ENCODE measurements at places on chromosomes 1 and 21.

DNA sequence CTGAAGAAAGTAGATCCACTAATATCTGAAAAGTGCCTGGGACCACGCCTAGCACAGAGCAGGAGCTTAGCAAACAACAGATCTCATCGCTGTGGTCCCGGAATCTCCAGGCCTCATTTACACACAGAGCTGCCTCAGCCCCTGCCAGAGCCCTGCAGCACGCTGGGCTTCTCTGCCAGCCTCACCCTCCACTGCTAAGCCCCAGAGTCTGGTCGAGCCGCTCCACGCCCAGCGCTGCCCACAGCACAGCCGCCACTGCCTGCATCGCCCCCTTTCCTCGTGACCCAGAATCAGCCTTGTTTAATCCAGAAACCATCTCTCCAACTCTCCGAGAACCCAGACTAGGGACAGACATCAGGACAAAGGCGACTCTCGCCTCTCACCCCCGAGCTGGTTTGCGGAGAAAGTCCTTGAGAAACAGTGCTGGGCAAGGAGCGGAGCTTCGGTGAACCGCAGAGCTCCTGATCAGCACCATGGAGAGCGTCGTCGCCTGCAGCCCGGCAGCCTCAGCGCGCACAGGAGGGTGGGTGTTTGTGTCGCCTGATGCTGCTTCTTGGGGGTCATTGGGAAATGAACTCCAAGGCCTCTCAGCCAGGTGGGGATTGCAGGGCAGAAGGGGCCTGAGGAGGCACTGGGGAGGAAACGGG, 145.1 kb downstream of the NPHP4 start:
- no peak for DNase-seq

DNA sequence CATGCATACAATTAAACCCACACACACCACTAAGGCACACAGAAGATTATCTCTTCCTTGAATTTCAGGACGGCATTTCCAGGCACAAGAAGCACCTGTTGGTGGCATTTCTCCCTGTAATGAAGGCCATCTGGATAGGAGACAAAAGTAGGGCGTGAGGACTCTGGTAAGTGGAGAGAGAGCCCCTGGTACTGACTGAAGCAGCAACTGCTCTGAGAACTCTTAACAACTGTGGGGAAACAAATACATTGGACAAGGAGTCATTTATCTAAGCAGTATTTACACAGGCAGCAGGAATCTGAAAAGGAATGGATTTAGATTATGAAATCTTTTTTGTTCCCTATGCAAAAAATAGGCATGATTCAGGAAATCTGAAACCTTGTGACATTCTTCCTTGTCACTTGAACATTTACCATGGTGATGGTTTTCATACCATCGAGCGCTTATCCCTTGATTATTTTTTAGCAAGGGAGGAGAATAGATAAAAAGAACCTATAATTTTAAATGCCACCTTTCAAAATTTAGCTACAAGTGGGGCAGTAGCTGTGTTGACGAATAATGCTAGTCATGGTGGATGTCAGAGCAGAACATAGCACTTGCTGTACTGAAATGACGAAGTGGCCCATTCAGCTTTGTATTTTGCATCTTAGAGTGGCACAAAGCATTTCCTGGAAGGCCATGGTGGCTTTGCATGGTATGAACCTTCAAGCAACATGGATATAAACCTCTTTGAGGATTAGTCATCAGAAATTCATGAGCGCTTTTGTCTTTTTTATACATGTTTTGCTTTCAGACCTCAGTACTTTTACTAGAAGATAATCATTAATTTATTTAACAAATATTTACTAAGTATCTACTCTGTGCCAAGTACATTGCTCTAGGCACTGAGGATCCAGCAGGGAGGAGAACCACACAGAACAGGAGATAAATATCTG, 362.0 kb downstream of the ADGRL2 start:
- DNase-seq, result no peak

DNA sequence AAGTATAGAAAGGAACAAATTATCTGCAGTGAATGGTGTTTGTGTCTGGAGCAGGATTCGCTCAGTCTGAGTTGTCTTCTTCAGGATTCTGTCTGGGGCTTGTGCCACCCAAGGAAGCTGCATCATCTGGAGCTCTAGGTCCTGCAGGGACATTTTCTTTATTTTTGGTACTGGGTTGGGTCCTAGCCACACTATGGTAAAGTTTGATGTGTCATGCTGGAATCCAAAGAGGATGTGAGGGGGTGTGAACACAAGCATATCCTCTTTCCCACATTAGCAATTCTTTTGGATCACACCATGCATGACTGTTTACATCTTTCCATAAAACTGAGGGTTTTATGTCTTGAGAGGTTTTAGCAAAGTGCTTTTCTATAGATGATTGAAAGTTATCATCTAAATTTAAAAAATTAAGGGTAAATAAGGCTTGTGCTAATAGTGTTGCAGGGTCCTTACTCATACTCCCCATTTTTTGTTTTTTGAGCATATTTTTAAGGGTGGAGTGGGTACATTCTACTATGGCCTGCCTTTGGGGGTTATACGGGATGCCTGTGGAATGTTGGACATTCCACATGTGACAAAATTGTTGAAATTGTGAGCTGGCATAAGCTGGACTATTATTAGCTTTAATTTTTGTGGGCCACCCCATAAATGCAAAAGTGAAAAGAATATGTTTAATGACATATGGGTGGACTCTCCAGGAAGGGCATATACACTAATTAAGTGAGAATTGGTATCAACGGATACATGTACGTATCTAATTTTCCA, 152.0 kb upstream of the HMCN1 start:
- no peak for DNase-seq

GRCh38 chr1:185720633-185721272, 13.4 kb upstream of the HMCN1 start:
- DNase-seq, result no peak

- DNase-seq, result no peak
Measured at GRCh38 chr1:34199927-34200326, 23.2 kb downstream of the C1orf94 start.

DNA sequence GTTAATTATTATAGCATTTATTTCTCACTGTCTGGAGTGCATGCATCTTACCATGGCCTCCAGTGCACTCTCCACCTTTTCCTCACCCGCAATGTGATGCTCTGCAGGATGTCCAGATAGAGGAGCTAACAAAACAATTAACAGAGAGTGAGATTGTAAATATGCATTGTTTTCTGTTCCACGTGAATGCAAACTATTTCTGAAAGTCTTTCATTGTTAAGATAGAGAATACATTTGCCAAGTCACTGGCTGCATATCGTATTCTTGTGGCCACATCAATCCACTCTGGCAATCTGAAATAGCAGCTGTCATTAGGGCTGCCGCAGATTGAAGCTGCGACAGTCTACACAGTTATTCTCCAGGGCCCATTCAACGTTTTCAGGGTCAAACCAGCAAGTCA, 143.8 kb downstream of the DUSP10 start:
- no peak for DNase-seq

- DNase-seq, result no peak
Measured at GRCh38 chr1:3368711-3369445, 85.6 kb upstream of the ARHGEF16 start.

DNA sequence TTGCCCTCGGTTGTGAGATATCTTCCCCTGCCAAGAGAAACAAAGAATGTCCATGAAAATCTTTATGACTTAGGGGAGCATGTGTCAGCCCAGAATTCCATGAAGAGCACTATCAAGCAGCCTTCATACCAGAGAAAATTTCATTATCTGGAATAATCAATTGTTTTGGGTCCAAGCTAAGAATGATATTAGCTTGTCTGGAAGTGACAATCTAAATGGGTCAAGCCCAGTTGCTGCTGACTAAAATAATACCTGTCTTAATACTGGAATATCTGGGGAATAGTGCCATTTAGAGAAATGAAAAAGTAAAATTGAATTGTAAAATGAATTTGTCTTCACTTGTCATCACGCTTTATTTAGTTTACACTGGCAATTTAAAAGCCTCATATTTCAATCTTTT, 407.4 kb downstream of the PLA2G4A start:
- DNase-seq, result no peak

GRCh38 chr1:106952776-106953175, 103.7 kb upstream of the PRMT6 start:
- no peak for DNase-seq

- DNase-seq, result peak; percentile 56
Measured at GRCh38 chr1:16013220-16013907, 4.5 kb downstream of the HSPB7 start.

GRCh38 chr1:27428316-27429028, 36.0 kb downstream of the GPR3 start:
- peak; percentile 28 for DNase-seq

DNA sequence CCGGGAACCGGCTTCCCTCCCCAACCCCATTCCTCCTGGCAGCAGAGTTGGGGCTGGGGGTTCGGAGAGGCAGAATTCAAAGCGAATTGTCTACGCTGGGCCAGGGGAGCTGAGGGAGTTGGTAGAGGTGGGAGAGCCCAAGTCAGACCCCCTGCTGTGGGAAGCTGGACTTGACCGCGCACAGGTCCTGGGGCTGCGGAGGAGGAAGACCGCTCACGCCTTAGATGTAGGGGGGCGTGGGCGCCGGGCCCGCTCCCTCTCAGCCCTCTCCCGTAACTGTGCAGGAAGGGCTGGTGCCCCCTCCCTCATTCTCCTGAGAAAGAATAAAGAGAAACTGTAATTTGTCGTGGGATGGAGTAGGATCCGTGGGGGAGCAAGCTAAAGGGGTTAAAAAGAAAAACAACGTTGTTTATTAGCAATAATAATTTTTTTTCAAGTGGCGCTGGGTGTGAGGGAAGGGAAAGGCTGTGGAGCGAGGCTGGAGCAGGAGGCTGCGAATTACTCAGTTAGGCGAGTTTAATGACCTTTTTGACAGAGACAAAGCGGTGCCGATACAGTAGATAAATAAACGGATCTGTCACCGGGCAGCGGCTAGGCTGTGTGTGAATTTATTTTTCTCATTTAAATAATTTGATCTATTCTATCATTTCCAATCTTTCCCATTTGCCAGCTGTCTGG, 838 bp upstream of the GRIK3 start:
- DNase-seq, result no peak

DNA sequence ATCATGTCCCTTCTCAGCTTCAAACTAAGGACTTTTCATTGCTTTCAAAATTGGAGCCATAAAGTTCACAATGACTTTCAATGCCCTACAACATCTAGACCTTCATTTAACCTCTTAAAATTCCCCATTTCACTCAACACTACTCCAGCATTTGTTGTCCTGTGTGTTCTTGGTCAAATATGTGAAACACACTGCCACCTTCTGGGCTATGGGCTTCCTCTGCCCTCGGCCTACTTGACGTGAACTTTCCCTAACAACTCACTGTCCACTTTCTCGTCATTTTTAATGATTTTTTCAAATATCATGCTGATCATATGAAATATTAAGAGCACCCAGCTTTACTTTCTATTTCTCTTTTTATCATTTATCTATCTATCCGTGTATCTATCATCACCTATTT, 2018.4 kb downstream of the NCAM2 start:
- DNase-seq, result no peak

DNA sequence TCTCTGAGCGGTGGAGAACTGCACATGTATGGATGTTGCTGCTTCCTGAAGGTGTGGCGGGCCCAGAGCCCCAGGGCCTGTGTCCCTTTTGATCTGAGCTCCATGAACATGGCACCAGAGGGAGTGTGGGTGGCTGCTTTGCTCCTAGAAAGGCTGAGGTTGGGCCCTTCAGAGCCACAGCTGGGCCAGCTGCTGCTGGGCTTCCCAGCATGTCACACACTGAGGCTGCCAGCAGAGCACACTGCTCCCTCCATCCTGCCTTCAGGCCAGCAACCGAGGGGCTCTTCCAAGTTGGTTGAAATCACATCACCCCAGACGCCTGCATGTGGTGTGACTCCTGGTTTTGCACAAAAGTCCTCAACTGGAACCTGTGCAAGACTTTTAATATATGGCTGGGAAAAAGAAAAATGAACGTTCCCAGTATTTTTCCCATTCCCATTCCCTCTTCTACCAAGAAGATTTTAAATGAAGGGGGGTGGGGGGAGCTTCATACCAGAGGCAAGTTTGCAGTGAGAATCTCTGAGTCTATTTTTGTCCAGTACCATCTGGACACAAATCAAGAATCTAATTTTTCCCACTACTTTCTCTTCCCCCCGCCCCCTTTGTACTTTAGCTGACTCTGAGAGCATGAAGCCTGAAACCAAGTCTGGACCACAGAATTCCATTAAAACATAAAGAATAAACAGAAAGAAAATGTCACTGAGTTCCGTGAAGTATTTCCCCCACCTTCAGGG, 26.2 kb upstream of the NGF start:
- DNase-seq, result no peak

DNA sequence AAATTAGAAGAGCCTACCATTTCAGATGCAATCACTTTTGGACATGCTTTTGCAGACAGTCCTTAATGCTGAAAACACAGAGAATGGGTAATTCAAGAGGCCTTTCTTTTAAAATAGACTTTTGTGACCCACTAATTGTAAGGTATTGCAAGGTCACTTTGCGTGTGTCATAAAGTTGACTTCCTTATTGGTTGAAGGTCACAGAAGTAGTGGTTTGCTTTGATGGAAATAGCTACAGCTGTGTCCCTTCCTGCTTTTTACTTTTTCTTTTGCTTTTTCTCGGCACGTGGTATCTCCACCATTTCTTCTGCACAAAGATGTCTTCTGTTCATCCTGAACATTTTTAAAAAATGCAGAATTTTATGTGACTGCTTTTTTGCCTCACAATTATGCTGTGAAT, 146.8 kb downstream of the DYRK1A start:
- no peak for DNase-seq

- DNase-seq, result no peak
Measured at GRCh38 chr1:107124694-107125093, 16.1 kb upstream of the NTNG1 start.

DNA sequence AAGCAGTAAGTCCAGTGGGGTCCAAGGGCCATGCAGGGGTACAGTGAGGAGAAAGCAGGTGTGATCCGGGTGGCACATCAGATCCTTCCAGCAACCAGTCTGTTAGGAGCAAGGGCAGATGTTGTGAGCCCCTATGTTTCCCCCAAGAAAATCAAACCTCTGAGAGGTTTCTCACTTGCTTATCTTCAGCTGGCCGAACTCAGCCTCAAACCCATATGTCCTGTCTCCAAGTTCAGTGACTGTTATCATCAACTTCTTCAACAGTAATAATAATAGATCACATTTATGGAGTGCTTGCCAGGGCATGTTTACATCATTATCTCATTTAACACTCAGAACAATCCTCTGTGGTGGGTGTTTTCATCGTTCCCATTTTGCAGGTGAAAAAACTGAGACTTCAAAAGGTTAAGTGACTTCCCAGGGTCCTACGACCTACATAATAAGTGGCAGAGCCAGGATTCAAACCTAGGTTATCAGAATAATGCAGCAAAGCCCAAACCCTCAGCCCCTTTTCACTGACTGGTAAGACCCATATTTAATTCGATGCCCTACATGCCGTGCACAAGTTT, 3.3 kb downstream of the CAPN2 start:
- DNase-seq, result no peak

- DNase-seq, result no peak
Measured at GRCh38 chr1:222284466-222284865, 263.4 kb downstream of the HHIPL2 start.

GRCh38 chr1:191839891-191840290, 318.4 kb upstream of the RGS18 start:
- no peak for DNase-seq

Data from stimulated activated CD4-positive, alpha-beta T cell treated with anti-CD3 and anti-CD28 coated beads, Interleukin-2, amount 100 ng/mL, for 24 hours (primary cell).